Fibroblast of skin of left quadriceps (primary cell): ENCODE measurements at places on chromosomes 13 and 19.

DNA sequence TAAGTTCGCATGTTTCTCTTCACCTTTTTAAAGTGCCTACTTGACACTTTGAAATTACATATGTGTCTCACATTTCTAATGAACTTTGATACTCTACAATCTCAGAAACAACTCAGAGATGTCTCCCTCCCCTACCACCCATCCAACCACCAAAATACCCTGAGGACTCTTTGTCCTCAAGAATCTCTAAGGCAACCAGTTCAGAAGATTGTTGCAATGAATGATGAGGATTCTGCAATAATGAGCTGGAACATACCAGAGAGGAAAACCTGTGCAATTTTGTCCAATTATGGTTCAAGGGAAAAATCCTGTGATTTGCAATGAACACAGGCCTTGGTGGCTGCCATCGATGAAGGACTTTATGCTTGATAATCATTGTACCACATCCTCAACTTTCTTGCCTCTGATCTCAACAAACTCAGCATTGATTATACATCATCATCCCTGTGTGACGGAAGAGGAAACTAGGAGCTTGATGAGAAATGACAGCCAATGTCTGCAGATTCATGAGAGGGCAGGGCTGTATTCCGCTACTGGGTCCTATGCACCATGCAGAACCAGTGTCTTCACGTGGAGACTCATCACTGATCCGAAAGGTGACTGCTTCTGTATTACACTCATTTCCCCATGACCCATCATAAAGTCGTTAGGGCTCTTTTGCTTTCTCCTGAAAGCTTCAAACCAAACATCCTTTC, 1.1 kb downstream of the FPR1 start:
- no peak for DNase-seq

GRCh38 chr13:46367617-46368327, 19.3 kb downstream of the RUBCNL start:
- DNase-seq, result no peak

GRCh38 chr19:403221-404027, 5.5 kb downstream of the C2CD4C start:
- DNase-seq, result no peak

DNA sequence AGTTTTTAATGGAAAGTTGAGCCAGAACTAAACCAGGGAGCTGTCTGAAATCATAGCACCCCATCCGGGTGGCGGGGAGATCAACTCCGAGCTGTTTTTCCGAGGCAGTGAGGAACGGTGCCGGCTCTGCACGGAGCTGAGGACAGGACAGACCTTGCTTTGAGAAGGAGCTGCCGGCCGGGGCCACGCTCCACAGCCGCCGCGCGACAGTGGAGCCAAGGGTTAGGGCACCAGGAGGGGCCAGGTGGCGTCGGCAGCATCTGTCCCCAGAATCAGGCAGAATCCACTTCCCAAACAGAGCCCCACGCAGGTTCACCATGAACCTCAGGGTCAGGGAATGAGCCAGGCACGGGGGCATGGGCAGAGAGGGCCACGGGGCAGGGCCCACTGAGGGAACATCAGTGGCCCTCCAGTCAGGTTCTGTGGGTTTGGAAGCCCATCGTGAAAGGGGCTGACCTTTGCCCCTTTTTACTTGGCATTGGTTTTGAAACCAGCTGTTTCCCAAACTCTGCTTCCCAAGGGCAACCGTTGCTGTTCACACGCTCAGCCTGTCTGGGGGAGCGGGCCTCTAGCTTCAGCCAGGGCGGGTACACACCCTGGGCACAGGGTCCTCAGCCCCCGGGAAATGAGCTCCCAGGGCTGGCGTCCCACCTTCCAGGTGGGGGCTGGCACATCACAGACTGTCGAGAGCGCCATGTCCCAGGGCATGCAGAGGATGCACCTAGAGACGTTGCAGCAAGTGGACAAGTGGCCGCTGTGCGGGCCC, 18.1 kb downstream of the PEX11G start:
- no peak for DNase-seq

DNA sequence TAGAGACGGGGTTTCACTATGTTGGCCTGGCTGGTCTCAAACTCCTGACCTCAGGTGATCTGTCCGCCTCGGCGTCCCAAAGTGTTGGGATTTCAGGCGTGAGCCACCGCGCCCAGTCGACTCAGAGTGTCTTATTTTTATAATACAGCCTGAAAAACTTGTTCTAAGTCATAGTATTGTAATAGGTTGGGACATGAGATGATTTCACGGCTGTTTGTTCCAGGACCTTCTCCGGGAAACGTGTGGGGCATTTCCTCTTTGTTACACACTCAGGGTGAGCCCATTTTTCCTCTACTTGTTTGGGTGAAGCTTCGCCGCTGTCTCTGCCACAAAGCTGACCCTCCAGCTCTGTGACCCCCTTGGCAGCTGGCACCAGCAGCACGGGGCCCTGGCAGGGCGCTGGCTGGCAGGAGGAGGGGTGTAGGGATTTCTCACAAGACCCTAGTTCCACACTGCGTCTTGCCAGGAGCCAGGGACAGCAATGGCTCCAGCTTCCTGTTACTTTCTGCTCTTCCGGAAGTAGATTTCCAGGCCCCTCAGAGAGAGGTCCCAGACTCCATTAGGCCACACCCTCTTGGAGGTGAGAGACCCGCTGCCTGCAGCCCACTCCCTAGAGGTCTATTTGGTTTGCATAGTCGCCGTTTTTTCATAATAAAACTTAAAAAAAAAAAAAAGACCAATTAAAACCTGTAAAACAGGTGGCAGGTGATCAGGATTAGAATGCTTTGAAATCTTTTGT, 15.6 kb downstream of the FGF21 start:
- no peak for DNase-seq

GRCh38 chr19:4363571-4364304, 20.4 kb downstream of the MPND start:
- DNase-seq, result no peak

DNA sequence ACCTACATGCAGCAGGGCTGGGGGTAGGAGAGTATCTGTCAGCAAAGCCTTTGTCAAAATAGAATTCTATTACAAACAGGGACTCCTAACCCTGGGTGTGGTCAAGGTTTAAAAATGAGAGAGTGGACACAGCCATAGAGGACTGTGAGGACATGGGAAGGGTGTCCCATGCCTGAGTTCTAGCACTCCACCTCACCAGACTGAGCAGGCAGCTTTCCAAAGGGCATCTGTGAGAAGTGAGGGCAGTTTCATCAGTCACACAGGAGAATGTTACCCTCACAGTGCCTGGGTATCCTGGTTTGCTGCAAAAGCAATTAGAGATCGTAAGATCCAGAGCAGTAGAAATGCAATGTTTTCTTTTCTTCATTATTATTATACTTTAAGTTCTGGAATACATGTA, 174.9 kb upstream of the UBL3 start:
- DNase-seq, result no peak

GRCh38 chr13:98912846-98913245, 65.0 kb downstream of the DOCK9 start:
- DNase-seq, result no peak

DNA sequence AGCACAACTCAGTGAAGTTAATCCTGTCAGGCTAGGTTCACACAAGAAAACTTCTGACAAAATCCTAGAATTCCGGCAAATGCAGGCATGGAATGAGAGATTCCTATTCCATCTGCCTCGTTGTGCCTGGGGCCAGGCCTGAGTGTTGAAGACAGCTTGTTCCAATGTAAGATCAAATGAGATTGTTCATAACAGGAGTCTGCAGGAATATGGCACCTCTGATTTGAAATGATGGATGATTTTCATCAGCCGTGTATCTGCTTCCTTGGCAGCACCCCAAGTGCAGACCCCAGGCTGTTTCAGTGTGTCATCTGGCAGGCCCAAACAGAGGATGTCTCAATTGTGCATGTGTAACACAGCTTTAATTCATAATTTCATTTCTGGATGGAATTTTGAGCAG, 35.3 kb upstream of the SACS start:
- no peak for DNase-seq

- DNase-seq, result no peak
Observed at GRCh38 chr19:18477042-18477779, 39.3 kb upstream of the ISYNA1 start.
